Liver (tissue), 10 donors: ENCODE measurements at places on chromosomes 3 and 15. TPM values are rescaled to one million over a fixed set of nuclear protein-coding genes. Genes with fewer than 3 reads are reported as not detected.

GRCh38 chr3:23800731-23801130 lies 5.0 kb upstream of the UBE2E1 start:
- no peak for DNase-seq
- H3K4me1 ChIP-seq, result peaks cover 4% of the 10 kb centered on the region
- no peaks in the 10 kb centered on the region for H3K36me3 ChIP-seq
- no peak overlapping the region for H3K27ac ChIP-seq

GRCh38 chr3:61221759-61222362 lies 29.4 kb downstream of the FHIT start:
- no peak for DNase-seq
- no peaks in the 10 kb centered on the region for H3K4me1 ChIP-seq
- no peak overlapping the region for H3K27ac ChIP-seq
- no peaks in the 10 kb centered on the region for H3K36me3 ChIP-seq

DNA sequence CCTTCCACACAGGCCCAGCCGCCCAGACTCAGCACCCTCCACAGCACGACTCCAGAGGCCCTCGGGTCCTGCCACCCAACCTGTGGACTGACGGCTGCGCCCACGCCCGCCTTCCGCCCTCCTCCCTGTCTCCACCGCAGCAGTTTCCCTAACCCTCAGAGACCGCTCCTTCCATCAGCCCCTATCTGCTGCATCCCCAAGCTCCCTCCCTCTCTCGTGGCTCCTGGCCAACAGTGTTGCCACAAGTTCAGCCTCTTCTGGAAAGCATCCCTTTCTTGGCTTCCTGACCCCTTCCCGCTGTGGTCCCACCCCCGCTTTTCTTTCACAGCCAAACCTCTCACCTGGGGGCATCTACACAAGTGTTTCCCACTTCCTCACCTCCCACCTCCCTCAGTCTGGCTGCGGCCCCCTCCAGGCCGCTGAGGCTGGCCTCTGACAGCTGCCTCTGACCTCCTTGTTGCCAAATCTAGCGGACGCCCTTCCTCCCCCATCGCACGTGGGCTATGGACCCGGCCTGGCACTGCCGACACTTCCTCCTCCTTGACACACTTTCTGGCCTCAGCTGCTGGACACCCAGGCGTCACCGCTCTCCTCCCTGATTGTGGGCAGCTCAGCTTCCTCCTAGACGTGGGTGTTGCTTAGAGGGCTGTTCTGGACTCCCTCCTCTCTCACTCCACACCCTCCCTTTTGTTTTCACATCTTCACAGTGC lies 168.8 kb upstream of the TLE3 start:
- H3K36me3 ChIP-seq, result no peaks in the 10 kb centered on the region
- H3K27me3 ChIP-seq, result no peaks in the 10 kb centered on the region
- DNase-seq, result no peak
- H3K27ac ChIP-seq, result no peak overlapping the region
- no peak overlapping the region for H3K4me3 ChIP-seq

AGBL1 gene
- polyA plus RNA-seq, result not detected

TTLL13 gene
- polyA plus RNA-seq, result not detected

- H3K27me3 ChIP-seq, result no peaks in the 10 kb centered on the region
- DNase-seq, result no peak
- H3K4me3 ChIP-seq, result no peak overlapping the region
- H3K4me1 ChIP-seq, result peaks cover 4% of the 10 kb centered on the region
- no peaks in the 10 kb centered on the region for H3K36me3 ChIP-seq
Measured at GRCh38 chr3:23385327-23385726, 182.2 kb downstream of the UBE2E2 start.

DNA sequence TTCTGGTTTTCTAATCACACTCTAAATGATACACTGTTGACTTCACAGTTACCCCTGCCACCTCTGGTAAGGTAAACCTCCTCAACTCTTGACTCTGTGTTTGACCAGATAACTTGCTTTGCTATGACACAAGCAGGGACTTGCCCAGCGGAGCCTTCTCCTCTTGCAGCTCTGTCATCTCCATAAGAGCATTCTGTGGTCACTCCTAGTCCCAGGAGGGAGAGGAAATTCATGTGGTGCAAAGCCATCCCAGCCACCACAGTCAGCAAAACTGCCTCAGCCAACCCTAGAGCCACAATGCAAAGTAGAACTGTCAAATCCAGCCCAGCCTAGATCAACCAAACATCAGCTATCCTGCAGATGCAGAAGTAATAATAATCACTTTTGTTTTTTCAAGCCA lies 144.7 kb upstream of the GADL1 start:
- no peak overlapping the region for H3K27ac ChIP-seq
- DNase-seq, result no peak
- no peaks in the 10 kb centered on the region for H3K27me3 ChIP-seq
- H3K4me1 ChIP-seq, result no peaks in the 10 kb centered on the region

DNA sequence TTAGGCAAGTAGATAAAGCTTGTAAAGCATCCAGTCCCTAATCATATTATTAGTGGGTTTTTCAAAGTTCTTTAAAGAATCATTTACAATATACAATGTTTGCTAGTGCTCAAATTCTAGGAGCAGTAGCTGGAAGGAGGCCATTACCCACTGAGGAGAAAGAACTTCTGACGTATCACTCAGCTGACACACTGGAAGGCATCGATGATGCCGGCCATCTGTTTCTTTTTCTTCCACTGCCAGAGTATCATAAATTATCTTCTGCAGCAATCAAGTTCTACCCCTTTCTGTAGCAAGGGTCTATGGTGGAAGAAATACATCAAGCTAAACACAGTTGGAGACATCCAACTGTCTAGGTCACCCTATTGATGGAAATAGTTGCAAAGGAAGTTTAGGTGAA lies 243.2 kb upstream of the LRRN1 start:
- no peaks in the 10 kb centered on the region for H3K36me3 ChIP-seq
- no peaks in the 10 kb centered on the region for H3K27me3 ChIP-seq
- DNase-seq, result no peak
- no peak overlapping the region for H3K27ac ChIP-seq

DNA sequence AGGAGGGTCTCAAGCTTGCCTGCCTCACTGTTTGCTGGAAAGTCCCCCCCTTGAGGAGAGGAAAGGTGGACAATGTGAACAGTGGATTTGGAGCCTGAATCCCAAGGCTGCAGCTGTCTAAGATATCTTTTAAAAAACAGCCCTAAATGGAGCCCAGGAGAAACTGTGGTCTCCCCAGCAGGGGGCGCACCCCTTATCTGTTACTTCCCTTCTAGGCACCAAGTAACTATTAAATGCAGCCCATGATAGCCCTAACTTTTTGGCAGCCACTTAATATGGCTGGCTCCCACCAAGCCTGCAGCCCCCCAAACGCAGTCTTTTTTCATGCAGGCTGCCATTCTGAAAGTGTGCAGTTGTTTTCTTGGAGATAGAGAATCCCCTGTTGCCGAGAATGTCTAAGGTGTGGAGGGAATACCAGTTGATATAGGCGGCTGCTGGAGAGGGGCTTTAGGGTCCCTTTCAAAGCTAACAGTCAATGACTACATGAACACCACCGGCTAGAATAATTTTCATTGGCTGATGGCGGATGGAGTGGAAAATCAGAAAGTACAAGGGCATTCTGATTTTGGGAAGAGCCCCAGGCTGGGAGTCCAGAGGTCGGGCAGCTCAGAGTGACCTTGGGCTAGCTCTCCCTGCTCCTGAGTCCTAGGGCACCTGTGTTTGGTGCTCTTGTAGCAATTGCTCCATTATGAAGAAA lies 1.3 kb downstream of the RHCG start:
- no peaks in the 10 kb centered on the region for H3K36me3 ChIP-seq
- H3K4me1 ChIP-seq, result no peaks in the 10 kb centered on the region
- no peaks in the 10 kb centered on the region for H3K27me3 ChIP-seq
- H3K27ac ChIP-seq, result no peak overlapping the region
- peak; percentile 50 for DNase-seq

DNA sequence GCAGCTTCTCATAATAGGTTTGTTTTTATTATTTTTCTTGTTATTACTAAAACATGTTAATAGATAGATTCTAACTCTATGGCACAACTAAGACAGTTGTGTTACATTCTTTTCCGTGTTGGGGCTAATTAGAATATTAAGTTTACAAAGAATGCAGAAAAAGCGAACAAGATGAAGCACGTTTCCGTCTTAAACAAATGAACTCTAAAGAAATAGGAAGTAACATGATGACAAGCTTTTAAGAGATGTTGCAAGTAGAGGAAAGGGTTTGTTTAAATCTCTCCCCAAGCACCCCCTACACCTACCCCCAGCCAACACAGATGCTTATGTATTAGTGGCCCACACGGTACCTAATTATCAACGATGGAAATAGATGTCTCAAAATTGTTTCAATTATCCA lies 207.1 kb downstream of the TP63 start:
- no peak overlapping the region for H3K27ac ChIP-seq
- DNase-seq, result no peak
- no peaks in the 10 kb centered on the region for H3K36me3 ChIP-seq
- no peak overlapping the region for H3K4me3 ChIP-seq
- H3K4me1 ChIP-seq, result no peaks in the 10 kb centered on the region
- H3K27me3 ChIP-seq, result no peaks in the 10 kb centered on the region

KIF15 gene
- polyA plus RNA-seq, result 0.33 TPM

DNA sequence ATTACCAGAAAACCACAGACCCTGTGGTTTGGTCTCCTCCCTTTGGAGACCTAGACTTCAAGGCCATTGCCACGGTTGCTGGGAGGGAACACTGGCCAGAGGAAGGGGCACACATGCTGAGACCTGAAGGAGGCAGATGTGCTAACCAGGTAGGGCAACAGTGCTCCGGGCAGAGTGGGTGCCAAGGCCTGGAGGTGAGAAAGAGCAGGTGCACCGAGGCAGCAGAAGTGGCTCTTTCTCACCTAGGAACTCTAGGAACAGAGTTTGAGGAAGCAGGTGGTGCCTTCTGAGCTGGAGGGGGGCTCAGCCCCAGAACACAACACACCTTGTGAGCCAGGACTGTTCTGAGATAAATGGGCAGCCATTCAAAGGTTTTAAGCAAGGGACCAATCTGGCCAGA lies 106.1 kb downstream of the MEGF11 start:
- no peaks in the 10 kb centered on the region for H3K4me1 ChIP-seq
- no peak for DNase-seq
- no peaks in the 10 kb centered on the region for H3K36me3 ChIP-seq
- H3K27me3 ChIP-seq, result no peaks in the 10 kb centered on the region
- no peak overlapping the region for H3K27ac ChIP-seq
- H3K4me3 ChIP-seq, result no peak overlapping the region

DNA sequence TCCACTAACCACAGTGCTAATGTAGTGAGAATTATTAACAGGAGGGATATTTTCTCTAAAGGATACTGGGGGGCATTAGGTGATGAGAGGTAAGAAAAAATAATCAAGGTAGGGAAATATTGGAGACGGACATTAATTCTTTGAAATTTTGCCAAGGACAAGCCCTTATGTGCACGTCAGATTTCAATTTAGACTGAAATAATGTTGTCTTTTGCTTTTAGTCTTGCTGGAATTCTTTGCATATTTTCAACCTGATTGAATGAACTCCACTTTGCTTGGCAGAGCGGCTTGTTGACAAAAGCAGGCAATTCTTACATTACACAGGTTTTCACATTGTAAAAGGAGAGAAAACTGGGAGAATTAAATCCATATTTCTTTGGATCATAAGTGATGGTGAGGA lies 25.0 kb upstream of the C3orf52 start:
- no peak overlapping the region for H3K4me3 ChIP-seq
- no peaks in the 10 kb centered on the region for H3K4me1 ChIP-seq
- no peaks in the 10 kb centered on the region for H3K36me3 ChIP-seq
- no peaks in the 10 kb centered on the region for H3K27me3 ChIP-seq
- H3K27ac ChIP-seq, result no peak overlapping the region
- no peak for DNase-seq

TMEM207 gene
- polyA plus RNA-seq, result not detected

SLC9C1 gene
- polyA plus RNA-seq, result not detected

BTLA gene
- 0.08 TPM for polyA plus RNA-seq
